ENCODE measurements at places on chromosomes 4 and X.

DNA sequence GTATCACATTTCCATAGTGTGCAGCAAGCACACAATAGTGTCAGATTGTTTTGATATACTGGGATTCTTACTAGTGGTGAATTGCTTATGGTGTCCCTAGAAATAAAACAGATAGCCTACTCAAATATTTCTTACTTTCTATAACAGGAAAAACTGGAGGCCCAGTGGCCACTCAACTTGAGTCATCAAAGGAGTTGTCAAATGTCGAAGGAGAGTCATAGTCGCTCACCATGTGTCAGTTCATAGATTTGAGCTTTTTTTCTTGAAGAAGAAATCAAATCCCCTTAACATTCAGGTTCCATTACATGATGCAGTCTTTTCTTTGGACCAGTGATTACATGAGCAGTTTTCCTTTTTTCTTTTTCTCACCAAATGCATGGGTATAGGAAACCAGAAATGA lies 1271.0 kb downstream of the RAPGEF2 start:
- no peak for DNase-seq

GRCh38 chrX:153446950-153447580 lies 1.2 kb upstream of the TREX2 start:
- no peak for DNase-seq

DNA sequence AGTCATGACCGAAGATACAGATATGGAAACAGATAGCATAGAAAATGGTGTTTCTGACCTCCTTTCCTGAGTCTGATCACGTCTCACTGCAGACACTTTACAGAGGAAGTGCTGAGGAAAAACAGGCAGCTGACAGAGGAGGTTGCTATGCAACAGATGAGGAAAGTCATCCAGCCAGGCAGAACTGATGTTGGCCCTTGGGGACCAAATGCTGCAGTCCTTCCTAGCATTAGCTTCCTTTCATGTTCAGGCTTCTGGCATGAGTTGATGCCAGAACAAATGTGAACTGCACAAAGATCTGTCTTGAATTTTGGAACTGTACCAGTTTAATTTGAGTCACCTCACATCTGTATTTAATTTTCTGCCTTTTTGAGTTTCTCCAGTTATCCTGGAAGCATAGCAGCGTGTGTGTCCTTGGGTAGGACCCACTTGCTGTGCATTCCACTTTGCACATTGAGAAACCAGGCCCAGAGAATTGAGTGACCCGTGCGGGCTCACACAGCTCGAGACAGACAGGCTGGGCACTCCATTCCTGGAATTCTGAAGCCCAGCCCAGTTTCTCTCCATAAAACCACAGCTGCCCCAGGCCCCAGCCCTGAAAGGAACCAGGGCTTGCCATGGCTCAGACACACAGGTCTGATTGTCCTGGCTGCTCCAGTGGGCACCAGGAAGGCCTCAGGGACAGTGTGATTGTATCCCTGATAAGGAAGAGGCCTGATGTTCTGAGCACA lies 1.4 kb upstream of the MAGED1 start:
- DNase-seq, result peak; percentile 92

DNA sequence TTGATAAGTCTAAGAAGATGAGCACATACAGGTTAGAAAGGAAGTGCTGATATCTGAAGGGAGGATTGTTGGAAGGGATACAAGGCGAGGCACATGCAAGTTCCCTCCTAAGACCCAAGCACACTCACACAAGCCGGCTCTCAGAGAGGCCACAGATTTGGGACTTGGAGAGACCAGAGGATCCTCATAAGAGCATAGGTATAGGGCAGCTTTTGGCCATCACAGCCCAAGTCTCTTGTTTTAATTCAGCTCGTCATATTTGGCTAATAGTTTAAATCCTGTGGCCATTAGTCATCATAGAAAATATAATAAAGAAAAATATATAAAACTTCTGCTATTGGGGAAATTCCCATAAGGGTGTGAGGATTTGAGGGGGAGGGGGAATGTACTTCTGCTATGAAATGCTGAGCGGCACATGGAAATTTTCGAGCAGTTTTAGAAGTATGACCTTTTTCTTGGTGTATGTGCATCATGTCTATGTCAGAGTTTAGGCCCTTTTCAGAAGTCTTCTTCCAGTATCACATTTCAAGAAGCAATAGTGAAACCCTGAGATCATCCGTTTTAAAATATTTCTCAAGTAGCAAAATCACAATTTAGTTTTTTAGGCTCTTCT lies 97.7 kb downstream of the NFKB1 start:
- DNase-seq, result peak; percentile 5

GRCh38 chrX:153622661-153623309 lies 23.8 kb upstream of the CCNQ start:
- no peak for DNase-seq

DNA sequence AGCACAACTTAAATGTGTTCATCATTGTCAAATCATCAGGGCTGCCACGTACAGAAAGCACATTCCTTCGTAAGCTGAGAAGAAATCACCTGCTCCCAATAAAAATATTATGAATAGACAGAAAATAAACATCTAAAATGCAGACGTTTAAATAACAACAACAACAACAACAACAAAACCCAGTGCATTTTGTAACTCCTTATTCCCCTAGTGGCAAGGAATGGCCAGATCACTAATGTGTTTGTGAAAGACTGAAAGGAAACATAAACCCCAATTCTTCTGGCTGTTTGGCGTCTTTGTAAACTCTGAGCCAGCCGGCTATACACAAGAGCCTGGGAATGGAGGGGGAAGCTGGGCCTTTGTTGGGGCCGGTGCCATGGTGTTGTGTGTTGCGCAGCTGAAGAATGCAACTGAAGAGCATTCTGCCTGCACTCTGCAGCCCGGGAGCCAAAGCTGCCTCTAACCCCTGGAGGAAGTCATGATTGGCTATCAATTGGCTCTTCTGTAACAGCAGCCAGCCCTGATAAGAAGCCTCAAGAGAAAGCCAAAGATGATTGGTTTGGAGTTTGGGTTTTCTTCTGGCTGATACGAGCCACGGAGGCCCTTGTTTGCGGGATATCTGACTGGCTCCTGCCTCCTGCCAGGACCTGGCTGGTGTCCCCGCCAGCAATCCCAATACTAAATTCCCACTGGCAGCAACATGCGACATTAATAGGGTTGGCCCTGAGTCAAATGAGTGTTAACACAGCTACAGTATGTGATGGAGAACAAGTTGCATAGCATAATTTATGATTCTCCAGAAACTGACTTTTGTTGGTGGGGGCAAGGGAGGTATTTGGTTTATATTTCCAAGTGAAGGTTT lies 89.7 kb upstream of the TFDP3 start:
- DNase-seq, result no peak

DNA sequence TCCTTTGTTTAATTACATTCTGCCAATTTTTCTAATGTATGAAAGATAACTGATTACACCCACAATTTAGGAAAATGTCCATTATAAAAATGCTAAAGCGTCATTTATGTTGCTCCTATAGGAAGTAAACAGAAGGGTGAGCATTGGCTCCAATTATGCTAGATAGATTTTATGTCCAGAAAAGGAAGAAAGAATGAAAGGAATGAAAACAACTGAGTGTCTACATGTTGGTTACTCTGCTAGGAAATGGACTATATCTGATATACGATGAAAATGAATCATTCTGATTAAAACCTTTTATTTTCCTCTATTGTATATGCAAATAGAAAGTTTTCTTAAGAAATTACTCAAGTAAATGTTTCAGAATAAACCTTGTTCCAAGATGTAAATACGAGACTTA lies 1.6 kb downstream of the ENAM start:
- DNase-seq, result no peak

All from fibroblast of skin of right quadriceps (primary cell).